ENCODE measurements at places on chromosomes 6 and 20.

GRCh38 chr6:73722318-73723060 is 26.5 kb downstream of the CD109 start:
- no peak for DNase-seq

DNA sequence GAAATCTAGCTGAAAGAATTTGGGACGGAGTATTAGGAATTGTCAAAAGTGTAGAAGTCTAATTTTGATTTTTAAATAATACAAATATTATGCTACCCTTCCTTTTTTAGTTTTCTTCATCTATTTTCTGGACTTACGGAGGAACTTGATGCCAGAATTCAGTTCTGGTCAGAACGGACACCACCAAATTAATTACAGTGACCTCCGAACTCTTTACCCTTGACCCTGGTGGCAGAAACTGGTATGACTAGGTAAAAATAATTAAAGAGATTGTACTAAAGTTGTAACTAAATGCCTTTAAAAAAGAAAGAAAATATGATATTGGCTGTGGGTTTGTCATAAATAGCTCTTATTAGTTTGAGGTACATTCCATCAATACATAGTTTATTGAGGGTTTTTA is 751.1 kb upstream of the MAP3K7 start:
- no peak for DNase-seq

- DNase-seq: no peak
These were observed at the start of gene SRSF6 for GRCh38 chr20:43457640-43458421. Gene SRSF6 (plus strand): TSS chr20:43457896. CDS start chr20:43458034, 138 bp downstream.

- DNase-seq: no peak
These were observed 30.2 kb upstream of the NNAT start for GRCh38 chr20:37490663-37491350.

DNA sequence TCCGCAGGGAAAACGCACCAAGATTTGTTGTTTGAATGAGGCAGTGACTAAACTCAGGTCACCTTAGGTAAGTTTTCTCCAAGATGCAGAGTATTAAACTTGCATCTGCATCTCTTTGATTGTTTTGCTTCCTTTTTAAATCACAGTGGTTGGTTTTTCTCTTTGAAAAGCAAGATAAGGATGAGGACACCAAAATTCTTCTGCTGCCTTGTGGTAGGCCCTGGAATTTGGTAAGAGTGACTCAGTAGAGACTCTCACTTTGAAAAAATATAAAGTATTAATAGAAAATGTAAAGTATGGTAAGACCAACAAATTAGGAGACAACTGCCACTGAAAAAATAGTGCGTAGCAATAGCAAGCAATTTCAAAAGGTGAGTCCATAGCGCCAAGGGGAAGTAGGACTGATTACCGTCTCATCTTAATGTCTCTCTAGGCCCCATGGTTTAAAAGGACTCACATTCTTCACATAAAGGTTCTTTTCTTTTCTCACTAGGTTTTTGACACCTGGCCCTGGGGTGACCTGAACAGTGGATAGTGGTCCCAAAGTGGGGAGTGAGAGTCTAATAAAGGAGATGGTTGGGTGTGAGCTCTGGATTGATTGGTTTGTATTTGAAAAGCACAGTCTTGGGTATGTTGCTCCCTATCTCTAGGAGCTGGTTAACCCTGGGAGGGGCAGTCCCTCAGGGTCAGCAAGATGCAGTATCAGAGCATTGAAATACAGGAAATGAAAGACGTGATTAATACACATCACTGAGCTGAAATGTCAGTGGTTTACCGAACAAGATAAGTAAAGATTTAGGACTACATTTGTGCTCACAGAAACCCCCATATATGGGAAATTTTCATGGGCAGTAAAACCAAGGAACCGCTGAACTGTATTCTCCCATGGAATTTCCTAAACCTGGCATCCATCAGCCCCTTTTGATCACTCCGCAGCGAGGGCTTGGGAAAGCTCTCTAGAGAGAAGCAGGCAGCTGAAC is 221.2 kb downstream of the SLC24A3 start:
- peak; percentile 32 for DNase-seq

DNA sequence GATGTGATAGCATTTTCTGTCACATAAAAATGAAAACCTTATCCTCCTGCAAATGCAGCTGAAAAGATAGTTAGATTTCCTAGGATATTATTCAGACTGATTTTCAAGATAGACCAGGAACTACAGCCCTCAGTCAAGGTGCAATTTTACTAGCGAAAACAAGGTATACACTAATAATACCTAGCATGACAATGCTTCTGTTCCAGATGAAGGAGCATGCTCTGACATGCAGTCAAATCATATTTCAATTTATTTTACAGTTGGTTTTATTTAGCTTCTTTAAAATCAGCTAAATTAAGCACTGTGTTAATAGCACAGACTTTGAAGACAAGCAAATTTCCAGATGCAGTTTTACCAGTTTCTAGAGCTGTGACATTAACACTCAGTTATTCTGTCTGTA is 14.2 kb upstream of the TNFAIP3 start:
- DNase-seq: no peak

DNA sequence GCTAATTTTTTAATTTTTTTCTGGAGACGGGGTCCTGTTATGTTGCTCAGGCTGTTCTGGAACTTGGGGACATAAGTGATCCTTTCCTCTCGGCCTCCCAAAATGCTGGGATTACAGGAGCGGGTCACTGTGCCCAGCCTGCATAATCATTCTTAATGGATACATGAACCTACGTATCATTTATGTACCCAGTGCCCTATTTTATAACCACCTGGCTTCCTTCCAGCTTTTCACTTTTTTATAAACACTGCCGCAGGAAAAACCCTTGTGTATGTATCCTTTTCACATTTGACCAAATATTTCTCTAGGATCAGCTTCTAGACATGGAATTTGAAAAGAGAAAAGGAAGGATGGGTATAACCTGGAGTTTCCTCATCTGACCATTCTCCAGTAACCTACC is 85.6 kb upstream of the RIN2 start:
- no peak for DNase-seq

DNA sequence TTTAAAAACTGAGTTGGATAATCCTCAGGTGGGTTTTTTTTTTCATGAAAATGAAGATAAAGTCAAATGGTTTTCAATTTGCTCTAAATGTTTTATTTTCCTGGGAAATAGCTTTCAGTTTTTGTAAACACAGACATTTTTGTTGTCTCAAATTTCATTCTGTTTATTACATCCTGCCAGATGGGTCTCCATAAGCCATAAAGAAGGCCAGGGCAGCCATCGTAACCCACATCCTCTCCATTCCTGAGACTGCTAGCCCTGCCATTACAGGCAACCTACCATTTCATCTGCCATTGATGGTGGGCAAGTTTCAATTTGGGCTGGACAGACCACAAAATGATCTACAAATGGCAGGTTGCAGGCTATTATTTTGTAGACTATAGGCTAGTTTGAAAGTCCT is 60.8 kb downstream of the BTBD3 start:
- no peak for DNase-seq

- DNase-seq: no peak
These were observed 246.0 kb upstream of the MOCS1 start for GRCh38 chr6:40180271-40180670.

- no peak for DNase-seq
These were observed 56.9 kb upstream of the DYNLRB1 start for GRCh38 chr20:34459209-34459897.

GRCh38 chr6:136249336-136249735 is 775 bp downstream of the MTFR2 start:
- DNase-seq: no peak

- DNase-seq: no peak
These were observed 37.6 kb downstream of the BEND3 start for GRCh38 chr6:107077710-107078109.

DNA sequence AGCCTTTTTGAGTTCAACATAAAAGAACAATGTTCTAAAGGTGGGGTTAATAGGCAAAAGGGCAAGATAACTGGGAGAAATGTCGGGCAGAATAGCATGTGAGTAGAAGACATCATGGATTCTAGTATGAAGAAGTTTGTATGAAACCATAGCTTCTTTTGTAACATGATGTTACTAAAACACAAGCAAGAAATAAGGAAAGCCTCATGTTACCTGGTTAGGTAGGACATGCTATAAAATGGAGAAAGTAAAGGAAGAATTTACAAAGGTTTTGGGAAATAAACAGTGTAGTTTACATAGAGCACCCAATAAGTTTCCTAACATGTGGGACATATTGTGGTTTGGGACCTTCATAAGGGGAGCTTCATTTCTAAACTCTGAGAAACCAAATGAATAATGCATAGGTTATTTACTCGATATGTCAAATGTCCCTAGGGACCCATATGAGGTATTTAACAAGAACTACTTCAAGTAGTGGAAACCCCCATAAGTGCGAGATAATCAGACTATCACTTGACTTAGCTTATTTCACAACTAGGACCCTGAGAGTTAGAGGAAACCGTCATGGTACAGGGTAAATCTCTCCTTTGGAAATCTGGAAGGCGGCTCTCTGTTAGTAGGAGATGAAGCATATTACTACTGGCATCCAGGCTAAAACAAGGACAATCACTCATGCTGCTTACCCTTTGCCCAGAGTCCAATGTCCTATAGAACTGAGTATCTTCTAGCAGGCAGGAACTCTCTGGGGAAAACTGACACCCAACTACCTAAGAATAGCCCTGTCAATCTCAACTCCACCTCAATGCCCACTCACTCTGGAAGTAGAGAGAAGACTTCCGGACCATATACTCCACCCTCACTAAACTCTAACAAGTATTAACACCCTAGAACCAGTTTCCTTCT is 57.5 kb downstream of the ILRUN start:
- DNase-seq: no peak

DNA sequence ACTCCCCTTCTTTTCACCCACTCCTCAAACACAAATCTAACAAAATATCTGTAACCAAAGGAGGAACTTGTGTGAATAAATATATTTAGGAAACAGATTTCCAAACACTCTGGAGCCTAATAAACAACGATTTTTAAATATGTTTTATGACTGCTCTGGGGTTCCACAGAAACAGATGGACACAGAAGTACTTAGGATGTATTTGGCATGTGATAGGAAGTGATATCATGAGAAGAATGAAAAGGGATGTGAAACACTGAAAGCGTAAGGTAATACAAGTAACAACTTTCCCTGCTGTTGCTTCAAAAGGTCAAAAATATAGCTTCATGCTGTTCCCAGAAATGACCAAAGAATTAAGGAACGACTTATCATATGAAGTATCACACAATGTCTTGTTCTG is 26.1 kb upstream of the ENPP1 start:
- DNase-seq: no peak

- no peak for DNase-seq
These were observed 278.0 kb upstream of the CDH4 start for GRCh38 chr20:60974022-60974421.

All from vagina (tissue), 2 donors.